ENCODE measurements at places on chromosomes 1 and 21.

DNA sequence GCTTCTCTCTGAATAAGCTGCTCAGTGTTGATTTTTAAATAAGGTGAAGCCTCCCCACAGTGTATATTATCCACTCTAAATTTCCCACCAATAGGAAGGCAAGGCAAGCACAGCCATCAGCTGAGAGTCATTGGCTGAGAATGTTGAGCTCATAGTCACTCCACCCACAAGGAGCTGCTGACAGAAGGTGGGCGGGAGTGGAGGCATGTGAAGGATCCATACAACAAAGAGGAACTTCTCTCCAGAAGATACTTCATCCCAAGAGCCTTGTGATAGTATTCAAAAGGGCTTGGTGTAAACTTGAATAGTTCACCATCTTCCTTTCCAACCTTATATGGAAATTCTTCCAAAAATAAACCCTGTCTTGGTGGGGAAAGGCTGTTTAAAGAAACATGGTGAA is 42.8 kb downstream of the SAMD13 start:
- DNase-seq: no peak

DNA sequence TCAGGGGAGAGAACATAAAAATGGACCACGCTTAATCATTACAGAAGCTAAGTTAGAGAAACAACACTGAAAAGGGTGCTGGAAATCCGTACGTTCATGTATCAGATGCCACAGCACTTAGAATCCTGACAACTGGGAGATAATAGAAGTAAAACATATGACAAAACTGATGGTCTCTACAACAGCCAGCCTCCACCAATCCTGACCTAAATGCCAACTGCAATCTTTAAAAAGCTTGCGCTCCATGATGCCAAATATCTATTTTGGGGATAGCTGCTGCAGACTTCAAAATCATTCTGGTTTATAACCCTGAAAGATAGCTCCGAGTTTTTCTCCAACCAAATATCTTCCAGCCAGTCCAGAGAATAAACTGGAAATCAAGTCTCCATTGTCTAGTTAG is 178.3 kb downstream of the RERE start:
- DNase-seq: no peak

DNA sequence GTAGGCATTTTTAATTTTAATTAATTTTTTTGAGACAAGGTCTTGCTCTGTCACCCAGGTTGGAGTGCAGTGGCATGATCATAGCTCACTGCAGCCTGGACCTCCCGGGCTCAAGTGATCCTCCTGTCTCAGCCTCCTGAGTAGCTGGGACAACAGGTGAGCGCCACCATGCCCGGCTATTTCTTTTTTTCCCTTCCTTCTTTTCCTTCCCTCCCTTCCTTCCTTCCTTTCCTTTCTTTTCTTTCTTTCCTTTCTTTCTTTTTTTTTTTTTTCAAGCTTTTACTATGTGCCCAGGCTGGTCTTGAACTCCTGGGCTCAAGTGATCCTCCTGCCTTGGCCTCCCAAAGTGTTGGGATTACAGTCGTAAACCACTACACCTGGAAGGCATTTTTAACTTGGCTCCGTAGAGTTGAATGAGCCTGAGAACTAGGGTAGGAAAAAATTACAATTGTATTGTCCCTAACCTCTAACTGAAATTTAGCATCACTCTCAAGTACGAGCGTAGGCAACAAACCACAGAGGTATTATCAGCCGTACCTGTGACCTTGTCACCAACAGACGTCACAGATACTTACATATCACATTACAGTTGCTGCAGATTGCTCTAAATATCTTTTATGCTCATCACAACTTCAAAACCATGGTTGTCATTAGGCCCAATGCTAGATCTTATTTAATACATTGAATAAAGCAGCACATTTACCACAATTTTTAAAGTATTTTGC is 8.0 kb downstream of the RUNX3 start:
- no peak for DNase-seq

- no peak for DNase-seq
These were observed 483.5 kb upstream of the ADGRL2 start for GRCh38 chr1:81317191-81317590.

DNA sequence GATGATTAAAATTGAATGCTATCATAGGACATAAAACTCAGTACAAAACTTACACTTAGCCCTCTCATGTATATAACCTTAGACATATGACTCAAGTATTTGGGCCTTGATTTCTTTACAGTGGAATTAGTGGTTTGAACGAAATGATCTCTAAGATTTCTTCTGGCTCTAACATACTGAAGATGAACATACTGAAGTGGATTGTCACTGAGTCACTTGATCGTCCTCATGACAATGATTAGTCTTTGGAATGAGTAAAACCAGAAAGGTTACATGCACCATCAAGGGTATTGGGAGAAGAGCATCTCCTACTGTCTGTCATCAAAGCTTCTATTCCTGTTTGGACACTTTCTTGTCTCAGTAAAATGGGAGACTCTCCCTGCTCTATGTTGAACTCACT is 17.4 kb downstream of the FMN2 start:
- DNase-seq: no peak

DNA sequence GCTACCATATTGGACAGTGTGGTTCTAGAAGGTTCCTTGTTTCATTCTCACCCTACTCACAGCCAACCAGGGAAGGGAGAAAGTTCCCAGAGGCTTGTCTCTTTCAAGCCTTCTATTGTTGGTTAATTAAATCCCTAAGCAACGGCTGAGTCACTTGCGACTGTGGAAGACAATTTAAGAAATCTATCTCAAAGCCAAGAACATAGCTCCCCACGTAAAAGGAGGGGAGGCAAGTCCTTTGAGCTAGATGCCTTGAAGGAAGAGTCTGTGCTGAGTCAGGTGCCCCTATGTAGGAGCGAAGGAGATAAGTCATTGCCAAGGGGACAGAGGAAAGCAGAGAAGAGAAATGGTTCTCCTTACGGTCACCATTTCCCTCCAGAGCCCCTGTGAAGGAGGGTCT is 79.4 kb upstream of the PPP2R5A start:
- DNase-seq: no peak

DNA sequence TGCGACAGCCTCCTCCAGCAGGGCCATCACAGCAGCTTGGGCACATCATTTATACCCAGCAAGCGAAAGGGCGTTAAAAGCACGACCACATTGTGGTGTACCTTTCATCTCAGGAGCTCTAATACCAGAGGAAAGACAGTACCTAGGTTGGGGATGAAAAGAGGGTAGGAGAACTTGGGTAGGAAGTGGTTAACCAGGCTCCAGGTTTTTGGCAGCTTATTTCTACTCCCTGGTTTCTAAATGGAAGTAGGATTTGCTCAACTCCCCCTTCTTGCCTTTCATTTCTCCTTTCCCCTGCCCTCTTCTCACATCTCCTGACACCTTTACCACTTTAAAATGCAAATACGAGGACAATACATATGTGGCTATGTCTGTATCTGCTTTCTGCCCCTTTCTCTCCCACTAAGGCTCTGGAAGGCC is 30.2 kb downstream of the FAM177B start:
- DNase-seq: no peak

Measured in activated CD4-positive, alpha-beta T cell treated with anti-CD3 and anti-CD28 coated beads, Interleukin-2, amount 50 U/mL, for 1 hour (primary cell).